ENCODE measurements at places on chromosomes 12 and 14. TPM values are rescaled to one million over a fixed set of nuclear protein-coding genes. Genes with fewer than 3 reads are reported as not detected.

GRCh38 chr14:104973135-104973384, 5.1 kb downstream of the AHNAK2 start:
- peak; percentile 94 for DNase-seq

DNA sequence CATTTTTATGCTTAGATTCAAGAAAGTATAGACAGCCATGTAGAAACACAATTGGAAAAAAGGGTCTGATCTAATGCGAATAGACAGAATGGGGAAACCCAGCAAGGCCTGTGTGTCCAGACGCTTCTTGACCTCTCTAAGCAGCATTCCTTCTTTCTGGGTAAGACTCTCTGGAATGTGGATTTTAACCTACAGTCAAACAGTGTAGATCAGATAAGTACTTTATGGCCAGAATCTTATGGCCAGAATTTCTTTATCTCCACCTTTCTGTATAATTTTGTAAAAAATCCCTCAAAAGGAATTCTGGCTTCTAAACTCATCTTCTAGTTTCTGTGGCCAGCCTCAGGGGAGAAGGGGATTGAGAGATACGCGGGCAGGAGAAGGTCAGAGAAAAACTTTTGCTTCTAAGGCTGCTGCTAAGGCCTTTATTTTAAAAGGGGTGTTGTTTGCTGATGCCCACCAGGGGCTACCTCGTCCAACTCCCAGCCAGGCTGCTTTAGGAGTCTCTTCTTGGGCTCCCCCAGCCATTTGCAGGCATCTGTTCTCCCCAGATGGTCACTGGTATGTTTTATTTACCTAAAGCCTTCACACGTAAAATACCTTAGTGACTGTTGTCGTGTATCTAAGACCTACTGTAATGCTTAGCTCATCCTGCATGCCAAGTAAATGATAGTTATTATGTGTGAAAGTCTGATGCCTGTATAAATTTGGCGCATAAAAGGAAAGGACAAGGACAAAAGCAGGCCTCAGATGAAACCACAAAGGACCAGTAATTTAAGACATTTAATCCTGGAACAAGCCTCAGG, 68.4 kb downstream of the ANO6 start:
- DNase-seq, result peak; percentile 67

Gene GUCY2C
- total RNA-seq, result not detected

DNA sequence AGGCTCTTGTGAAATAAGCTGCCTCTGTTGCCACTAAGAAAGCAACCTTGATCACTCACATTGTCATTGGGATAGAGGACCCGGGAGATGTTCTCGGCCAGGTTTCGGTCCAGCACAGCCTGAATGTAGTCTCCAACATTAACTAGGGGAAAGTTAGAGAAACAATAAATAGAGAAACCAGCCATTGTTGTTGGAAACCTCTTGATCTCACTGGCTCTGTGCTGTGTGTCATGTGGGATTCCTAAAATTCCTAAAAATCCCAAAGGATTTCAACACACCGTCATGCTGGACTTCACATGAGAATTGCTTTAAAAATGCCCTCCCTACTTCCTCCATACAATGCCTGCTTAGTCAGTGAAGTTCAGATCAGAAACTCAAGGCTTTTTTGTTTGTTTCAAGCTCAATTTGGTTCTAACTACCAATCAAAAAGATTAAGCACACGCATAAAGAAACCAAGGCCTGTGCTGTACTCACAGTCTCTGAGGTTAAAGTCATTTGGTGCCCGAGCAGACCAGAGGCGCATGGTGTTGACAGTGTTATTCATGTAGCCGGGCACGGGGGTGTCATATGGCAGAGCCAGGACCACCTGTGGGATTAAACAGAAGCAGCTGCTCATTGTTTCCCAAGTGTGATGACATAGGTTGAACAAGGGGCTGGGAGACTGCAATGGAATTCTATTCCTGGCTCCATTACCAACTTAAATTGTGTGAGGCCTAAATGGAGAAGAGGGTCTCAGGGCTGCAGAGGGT, 23.6 kb downstream of the PYGL start:
- peak; percentile 99 for DNase-seq

Gene PRB2
- not detected for total RNA-seq

DNA sequence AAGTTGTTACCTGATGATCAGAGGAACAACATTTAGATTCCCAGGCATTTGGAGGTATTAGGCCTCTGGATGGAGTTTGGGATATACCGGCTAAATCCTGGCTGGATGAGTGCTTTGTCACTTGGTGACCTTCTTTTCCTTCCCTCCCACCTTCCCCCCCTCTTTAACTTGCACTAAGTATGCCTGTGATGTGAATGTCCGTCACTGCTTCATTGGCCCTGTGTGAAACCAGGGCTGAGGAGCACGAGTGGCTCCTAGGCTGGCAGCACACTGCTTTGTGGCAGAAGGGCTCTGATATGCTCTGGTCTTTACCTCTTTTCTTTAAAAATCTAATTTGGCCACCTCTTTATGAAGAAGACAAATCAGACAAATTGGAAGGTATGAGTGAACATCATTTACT, 95.7 kb downstream of the ESR2 start:
- DNase-seq, result no peak

- DNase-seq, result no peak
These were observed 513.4 kb downstream of the MED13L start for GRCh38 chr12:115763982-115764621.

Gene MUCL1
- total RNA-seq, result not detected

Gene PLEK2
- total RNA-seq, result 126 TPM

Gene LRP1-AS
- total RNA-seq, result not detected

GRCh38 chr12:131493068-131493826, 217.6 kb upstream of the SFSWAP start:
- DNase-seq, result no peak

DNA sequence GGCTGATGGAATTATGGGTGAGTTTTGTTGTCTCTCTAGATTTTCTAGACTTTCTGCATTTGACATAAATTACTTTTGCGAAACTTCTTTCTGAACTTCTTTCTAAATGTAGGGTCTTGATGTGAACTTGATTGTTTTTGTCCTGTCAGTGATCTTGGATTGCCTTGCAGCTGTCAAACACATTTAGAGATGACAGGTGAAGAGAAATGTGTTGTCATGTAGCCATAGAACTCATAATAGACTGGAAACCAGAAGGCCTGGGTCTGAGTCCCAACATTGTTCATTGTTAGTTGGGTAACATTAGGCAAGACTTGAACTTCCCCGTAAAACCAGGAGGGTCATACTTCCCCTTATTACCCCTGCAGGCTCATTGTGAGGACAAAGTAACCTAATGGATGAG, 109.0 kb downstream of the LRIG3 start:
- no peak for DNase-seq

DNA sequence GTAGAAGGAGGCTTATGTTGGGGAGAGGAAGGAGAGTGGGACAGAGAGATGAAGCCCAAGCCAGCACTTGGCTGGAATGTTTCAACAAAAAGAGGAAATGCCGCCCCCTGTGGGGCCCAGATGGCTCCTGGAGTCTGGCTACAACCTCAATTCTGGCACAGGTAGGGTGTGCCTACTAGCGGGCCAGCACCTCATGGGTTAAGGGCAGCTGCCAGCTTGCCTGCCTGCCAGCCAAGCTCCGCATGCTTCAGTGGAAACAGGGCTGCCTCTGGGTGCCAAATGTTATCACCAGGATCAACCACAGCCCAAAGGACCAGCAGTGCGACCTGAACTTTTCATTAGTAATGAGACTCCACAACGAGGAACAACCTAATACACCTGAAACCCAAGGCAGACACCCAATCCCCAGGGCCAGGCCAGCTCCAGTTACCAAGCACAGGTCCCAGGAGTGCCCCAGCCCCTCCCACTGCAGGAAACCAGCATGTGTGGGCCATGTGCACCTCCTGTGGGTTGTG, 11.3 kb downstream of the RAB15 start:
- DNase-seq, result no peak

Gene IFI27
- 179 TPM for total RNA-seq

DNA sequence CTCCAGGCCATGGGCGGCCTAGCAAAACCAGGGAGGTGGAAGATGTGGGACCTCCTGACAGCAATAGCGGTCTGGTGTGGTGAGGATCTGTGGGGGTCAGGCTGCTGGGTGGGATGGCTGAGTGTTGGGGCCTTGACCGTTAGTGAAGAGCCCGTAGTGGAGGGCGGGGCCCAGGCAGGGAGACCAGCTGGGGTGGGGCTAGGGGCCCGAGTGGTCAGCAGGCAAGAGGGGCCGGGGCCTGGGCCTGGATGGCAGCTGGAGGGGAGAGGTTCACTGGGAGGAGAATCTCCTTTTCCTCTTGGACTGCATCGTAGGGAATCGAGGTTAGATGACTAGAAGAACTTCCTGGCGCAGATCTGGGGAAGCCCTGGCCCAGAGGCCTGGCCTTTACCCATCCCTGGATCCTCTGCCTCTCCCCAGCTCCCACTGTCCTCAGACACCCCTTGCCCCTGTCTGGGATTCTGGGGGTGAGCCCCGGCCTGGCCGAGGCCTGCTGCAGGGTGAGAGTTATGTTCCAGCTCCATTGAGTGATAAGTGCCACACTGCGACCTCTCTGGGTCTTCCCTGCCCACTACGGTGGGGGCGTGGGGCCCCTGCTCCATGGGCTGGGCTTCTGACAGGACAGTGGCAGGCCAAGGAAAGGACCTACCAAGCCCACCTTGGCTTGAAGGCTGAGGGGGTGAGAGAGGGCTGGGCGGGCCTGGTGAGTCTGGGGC, 47.1 kb downstream of the KRT80 start:
- DNase-seq, result no peak

Gene SERPINA9
- not detected for total RNA-seq

Gene GON7
- total RNA-seq, result 22.9 TPM

Gene PRIM1
- 9.6 TPM for total RNA-seq

GRCh38 chr12:34392741-34393085, 370.4 kb downstream of the ALG10 start:
- no peak for DNase-seq

DNA sequence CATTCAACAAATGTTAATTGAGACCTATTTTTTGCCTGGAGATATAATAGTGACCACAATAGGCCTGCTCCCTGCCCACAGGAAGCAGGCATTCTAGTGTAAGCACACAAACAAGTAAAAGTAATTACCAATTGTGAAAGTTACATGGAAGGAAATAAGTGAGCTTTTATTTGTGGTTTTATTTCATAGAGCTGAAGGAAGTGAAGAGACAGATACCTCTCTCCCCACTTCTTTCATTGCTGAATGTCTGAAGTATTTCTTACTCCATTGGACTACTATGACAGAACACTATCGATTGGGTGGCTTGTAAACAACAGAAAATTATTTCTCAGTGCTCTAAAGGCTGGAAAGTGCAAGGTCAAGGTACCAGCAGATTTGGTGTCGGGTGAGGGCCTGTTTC, 183.5 kb downstream of the PRKCH start:
- DNase-seq, result no peak

GRCh38 chr14:81536241-81536771, 2.7 kb upstream of the SEL1L start:
- DNase-seq, result peak; percentile 25

DNA sequence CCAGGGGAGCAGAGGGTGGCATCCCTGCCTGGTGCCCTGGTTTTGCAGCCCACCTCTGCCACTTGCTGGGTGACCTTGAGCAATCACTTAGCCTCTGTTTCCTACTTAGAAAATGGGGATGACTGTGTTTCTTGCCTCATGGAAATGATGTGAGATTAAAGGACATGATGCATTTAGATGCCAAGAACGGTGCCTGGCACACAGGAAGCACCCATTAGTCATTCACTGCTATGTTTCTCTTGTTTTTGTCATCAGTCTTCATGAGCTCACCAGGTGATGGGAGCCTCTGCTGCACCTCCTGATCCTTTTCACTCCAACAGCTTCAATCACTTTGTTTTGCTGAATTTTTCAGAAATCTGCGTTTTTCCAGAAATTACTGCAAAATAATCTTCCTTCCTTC, 23.6 kb upstream of the ATF1 start:
- DNase-seq, result no peak

Gene TEDC1
- total RNA-seq, result 7.6 TPM

Gene TDRD9
- 4.5 TPM for total RNA-seq

DNA sequence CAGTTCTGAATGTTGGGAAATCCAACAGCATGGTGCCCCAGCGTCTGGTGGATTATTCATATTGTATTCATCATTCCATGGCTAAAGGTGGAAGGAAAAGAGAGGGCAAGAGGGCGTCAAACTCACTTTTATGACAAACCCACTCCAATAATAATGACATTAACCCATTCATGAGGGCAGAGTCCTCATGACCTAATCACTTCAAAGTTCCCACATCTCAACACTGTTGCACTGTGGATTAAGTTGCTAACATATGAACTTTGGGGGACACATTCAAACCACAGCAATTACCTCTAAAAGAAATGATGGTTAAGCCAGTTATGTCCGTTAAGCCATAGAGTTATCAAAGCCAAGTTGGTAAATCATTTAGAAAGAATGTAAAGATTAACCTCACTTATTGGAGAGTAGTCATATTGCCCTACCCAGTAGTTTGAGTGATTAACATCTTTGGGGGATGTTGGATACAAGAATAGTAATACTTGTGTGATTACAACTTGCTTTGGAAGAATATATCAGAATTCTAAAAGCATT, 212.4 kb upstream of the FLRT2 start:
- DNase-seq, result no peak

DNA sequence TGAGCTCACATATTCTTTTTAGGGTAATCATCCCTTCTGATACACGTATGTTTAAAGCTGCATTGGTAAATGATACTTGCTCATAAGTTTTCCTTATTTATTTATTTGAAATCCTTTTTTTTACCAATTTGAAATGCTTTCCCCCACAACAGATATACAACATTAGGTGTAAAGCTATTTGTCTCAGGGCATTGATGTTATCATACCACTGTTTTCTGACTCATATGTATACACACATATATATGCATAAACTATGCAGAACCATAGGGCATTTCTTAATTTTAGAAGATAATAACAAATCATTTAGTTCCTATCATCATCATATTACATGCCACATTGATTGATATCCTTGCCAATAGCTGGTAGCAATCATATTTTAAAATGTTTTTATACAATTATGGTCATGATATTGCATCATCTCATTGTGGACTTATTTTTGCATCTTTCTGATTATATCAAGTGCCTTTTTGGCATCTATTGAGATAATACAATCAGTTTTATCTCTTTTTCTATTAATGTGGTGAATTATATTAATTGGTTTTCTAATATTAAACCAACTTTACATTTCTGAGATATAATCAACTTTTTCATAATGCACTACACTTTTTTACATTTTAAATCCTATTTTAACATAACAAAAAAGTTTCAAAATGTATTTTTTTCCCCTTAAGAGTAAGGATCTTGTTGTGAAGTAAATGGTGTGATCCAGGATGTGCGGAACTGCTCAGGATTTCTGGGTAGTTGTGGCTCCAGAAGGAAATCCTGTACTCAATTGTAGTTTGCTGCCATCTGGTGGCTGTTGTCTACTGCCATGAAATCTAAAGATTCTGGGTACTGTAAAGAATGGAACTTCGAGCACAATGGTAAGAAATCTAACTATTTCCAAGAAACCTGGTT, 16.7 kb downstream of the OR9K2 start:
- DNase-seq, result peak; percentile 40

Gene CISTR
- total RNA-seq, result not detected

- DNase-seq, result no peak
These were observed 809 bp downstream of the AP1G2 start for GRCh38 chr14:23566778-23567185.

- DNase-seq, result no peak
These were observed 332 bp upstream of the TBC1D30 start for GRCh38 chr12:64824130-64824499.

GRCh38 chr12:97560786-97561618, 98.4 kb downstream of the RMST start:
- no peak for DNase-seq
